ENCODE measurements at places on chromosomes 12 and 14.

GRCh38 chr12:132179431-132180362 lies 35.4 kb downstream of the NOC4L start:
- DNase-seq, result no peak

- DNase-seq, result no peak
These were observed 9.8 kb upstream of the SIX1 start for GRCh38 chr14:60658909-60659585.

- DNase-seq, result no peak
These were observed 79.1 kb downstream of the GRIP1 start for GRCh38 chr12:66599816-66600215.

DNA sequence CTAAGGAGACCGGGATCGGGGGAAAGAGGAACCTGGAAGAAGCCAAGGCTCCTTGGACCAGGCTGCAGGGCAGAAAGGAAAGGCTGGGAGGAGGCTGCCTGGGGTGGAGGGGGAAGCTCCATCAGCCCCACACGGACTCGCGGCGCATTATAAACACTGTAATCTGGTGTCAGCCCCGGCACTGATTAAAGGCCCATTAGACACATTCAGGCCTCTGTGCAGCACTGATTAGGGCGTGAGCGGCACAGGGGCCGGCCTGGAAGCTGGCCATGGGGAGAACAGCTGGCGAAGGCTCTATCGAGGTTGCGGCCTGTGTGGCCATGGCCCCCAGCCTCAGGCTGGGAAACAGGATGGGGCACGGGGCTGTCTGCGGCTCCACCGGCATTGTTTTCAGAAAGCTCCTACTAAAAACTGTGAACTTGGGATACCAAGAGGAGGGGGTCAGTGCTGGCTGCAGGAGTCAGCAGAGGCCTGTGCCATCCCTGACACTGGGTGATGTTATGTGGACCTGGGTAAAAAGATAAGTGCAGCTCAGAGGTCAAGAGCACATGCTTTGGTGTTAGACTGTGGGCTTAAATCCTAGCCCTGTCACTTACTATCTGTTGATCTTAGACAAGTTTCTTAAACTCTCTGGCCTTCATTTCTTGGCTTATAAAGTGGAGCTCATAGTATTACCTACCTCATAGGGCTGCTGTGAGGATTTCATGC lies 10.6 kb downstream of the ACVRL1 start:
- DNase-seq, result no peak

GRCh38 chr14:23071921-23072539 lies 14.7 kb upstream of the CDH24 start:
- no peak for DNase-seq

- DNase-seq, result no peak
These were observed 36.0 kb downstream of the NTF3 start for GRCh38 chr12:5467931-5468330.
